ENCODE measurements at places on chromosomes 1 and 21. TPM values are rescaled to one million over a fixed set of nuclear protein-coding genes. Genes with fewer than 3 reads are reported as not detected.

GRCh38 chr1:245153552-245154428 is 995 bp upstream of the KIF26B start:
- DNase-seq: no peak

- no peak for DNase-seq
Measured at GRCh38 chr21:33089395-33090119, 19.6 kb downstream of the OLIG1 start.

DNA sequence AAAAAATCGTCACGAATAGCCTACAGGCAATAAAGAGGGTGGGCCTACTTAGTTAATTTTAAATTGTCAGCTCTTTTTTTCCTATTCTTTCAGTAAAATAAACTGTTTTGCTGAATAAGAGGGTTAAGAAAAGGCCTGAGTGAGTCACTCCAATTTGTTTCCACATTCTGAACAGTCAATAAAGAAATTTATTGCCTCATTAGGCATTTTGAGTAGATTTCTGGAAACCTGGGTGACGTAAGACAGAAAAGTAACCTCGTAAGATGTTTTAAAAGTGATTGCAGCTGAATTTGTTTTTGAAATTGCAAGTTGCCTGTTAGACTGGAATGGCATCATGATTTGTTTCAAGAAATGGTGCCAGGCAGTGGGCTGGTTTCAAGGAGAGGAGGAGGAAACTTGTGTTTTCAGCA is 439.3 kb downstream of the USP25 start:
- no peak for DNase-seq

CD244 gene
- 0.05 TPM for polyA plus RNA-seq

DNA sequence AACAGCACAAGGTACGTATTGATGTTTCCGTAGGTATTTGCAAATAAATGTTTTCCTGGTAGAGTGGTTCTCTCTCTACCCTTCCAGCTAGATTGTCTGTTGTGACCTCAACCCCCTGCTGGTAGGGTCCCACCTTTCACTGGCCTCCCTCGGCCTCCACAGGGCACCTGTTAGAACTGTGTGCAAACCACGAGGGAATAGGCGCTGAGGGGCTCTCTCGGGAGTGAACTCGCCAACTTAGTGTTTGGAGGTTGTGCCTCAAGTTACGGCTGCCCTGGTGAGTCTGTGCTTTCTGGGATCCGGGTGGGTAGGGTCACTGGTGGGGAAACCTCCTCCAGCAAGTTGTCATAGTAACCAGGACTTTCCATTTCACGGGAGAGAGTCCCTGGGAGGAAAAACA is 204.7 kb upstream of the EDN2 start:
- DNase-seq: no peak

Measured in psoas muscle (tissue), 8 donors.